ENCODE measurements at places on chromosomes 6 and 20.
A peak's percentile ranks its signal among the peaks of the same experiment; 100 is the strongest.

DNA sequence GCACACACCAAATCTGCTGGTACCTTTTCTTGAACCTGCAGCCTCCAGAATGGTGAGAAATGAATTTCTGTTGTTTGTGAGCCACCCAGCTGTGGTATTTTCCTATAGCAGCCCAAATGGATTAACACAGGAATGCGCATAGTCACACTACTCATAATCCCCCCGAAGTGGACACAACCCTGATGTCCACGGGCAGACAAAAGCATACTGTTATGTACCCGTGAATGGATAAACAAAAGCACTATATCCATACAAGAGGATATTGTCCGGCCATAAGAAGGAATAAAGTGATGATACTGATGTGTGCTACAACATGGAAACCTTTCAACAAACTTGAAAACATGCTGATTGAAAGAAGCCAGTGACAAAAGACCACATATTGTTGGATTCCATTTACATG lies 25.1 kb upstream of the RPP40 start:
- no peak for DNase-seq

GRCh38 chr6:167210375-167211294 lies 52.9 kb upstream of the GPR31 start:
- no peak for DNase-seq

GRCh38 chr6:12748815-12749521 lies 32.4 kb downstream of the PHACTR1 start:
- peak; percentile 36 for DNase-seq

- no peak for DNase-seq
Measured at GRCh38 chr20:4944518-4945313, 56.6 kb downstream of the SLC23A2 start.

GRCh38 chr6:43089874-43090558 lies 13.9 kb downstream of the PTK7 start:
- DNase-seq = no peak

DNA sequence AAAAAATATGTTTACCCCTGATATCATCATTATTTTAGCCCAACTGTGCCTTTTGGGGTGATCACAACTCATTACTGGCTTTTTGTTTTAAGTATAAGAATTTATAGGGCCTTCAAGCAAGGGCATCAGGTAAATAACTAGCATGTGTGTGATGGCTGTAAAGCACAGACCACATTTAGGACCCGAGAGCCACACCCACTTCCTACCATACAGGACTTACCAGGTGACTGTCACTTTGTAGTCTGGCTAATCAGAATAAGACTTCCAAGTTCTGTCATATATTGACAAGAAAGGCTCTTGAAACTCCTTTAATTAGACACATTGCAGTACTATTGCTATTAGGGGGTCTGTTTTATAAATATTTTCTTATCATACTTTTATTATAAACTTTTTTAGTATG lies 31.1 kb downstream of the TMEM242 start:
- DNase-seq = no peak

DNA sequence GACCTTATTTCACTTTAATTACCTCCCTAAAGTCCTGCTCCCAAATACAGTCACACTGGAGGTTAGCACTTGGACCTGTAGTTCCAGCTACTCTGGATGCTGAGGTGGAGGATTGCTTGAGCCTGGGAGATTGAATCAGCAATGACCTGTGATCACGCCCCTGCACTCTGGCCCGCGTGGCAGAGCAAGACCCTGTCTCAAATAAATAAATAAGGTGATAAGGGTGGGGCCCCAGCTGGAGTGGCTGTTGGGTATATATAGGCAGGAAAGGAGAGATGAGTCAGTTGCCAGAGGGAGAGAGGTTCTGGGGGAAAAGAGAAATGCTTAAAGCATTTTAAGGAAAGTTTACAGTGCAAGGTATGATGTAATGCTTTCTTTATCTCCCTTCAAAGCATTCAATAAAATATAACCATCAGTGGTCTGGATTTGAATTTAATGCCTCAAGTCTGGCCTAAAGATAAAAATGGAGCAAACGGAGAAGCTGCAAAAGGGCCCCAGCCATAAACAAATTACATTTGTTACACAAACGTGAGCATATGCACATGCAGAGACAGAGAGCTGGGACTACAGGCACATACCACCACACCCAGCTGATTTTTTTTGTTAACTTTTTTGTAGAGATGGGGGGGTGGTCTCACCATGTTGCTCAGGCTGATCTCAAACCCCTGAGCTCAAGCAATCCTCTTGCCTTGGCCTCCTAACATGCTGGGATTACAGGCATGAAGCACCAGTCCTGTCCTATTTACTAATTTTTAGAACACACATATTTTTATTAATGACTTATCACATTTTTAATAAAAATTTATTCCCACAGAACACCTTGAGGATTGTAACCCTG lies 6.1 kb upstream of the PM20D2 start:
- no peak for DNase-seq

Measured in DMS153 (cell line).